ENCODE measurements at places on chromosomes 13 and 19.

- peak; percentile 73 for DNase-seq
Observed at GRCh38 chr13:98563071-98563470, 13.8 kb downstream of the STK24 start.

GRCh38 chr19:2291185-2291751, 9.3 kb upstream of the PEAK3 start:
- DNase-seq, result no peak

DNA sequence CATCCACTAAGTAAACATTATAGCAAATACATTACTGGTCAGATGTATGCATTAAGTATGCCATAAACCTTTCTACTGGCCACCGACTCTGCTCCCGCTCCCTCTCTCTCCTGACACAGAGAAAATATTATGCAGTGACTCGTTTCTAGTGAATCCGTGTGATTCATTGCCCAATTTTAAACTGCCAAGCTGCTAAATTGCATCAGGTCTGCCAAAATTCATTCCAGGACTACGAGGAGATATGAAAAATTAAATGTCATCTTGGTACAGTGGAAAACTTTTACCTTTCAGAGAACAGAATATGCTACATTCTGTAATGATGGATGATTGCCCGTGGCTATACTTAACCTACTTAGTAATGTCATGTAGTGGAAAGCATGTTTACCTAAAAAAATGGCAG, 368.8 kb upstream of the TSHZ3 start:
- no peak for DNase-seq

GRCh38 chr13:69571606-69572323, 535.9 kb upstream of the ATXN8OS start:
- no peak for DNase-seq

DNA sequence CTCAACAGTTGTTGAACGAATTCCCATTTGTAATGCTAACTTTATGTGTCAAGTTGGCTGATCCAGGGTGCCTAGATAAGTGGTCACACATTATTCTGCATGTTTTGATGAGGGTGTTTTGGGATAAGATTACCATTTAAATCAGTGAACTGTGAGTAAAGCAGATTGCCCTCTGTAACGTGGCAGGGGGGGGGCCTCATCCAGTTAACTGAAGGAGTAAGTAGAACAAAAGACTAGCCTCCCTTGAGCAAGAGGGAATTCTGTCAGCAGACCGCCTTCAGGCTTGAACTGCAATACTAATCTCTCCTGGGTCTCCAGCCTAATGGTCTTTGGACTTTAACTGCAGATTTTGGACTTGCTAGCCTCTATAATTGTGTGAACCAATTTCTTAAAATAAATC, 4.2 kb upstream of the TEX30 start:
- no peak for DNase-seq
